ENCODE measurements at places on chromosomes 1 and 21. TPM values are rescaled to one million over a fixed set of nuclear protein-coding genes. Genes with fewer than 3 reads are reported as not detected.

Gene NID1
- 0.07 TPM for total RNA-seq

Gene PRELP
- not detected for total RNA-seq

Gene SPATA21
- total RNA-seq: 0.11 TPM

Gene MYBPH
- not detected for total RNA-seq

Gene TIPRL
- total RNA-seq: 41.7 TPM

Gene SIK1
- 3.4 TPM for total RNA-seq

Gene CR1
- 0.14 TPM for total RNA-seq

Gene OR2T33
- not detected for total RNA-seq

Gene AXDND1
- total RNA-seq: not detected

Gene SAMSN1
- 115 TPM for total RNA-seq

All from T-helper 2 cell treated with Interferon-gamma antibody and Interleukin-4, amounts not matched to agents 100 ng/mL and 5 ng/mL, for 36 hours (primary cell).